Stimulated activated CD4-positive, alpha-beta T cell treated with anti-CD3 and anti-CD28 coated beads, Interleukin-15, amount 100 ng/mL, for 1 hour (primary cell): ENCODE measurements at places on chromosomes 3 and 15.

GRCh38 chr3:150925751-150926201, 20.5 kb upstream of the MINDY4B start:
- DNase-seq, result no peak

DNA sequence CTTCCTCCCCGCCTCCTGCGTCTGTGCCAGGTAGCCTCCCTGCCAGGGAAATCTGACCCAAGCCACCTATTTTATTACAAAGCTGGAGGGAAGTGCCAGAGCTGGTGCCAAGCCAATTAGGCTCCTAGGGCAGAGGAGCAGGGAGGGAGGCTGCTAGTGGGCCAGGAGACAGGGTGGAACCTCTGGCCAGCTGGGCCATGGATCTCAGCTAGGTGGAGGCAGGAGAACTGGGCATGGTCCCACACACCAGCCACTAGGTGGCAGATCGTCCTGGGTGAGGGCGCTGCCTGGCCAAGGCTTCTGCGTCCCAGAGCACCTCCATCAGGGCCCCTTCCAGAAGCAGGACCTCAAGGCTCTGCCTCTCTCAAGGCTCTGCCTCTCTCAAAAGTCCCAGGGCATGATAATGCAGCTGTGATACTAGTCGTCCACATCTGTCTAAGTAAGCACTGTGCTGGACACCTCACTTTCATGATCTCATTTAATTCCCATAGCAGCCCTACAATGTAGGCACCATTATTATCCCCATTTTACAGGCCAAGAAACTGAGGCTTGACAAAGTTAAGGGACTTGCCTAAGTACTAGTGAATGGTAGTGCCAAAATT, 4.5 kb upstream of the RFT1 start:
- DNase-seq, result peak; percentile 34

DNA sequence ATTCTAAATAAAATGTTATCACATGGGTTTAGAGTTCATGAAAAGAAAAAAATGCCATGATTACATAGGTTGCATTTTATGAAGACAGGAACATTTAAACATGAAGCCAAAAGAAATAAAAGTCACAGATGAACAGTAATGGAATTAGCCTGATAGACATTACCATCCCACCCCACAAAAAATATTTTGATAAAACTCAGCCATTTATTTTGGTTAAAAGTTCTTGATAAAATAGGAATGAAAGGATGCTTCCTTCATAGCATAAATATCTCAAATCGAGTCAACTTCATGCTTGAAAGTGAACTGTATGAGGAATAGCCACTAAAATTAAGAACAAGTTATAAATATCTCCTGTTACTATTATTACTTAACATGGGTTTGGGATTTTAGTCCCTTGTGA, 101.9 kb upstream of the TMC3 start:
- DNase-seq, result no peak

GRCh38 chr15:32717426-32718226, at the start of gene GREM1:
TSS of gene GREM1 (plus strand) at chr15:32718004. CDS start at chr15:32730691, 12,687 bp downstream.
- DNase-seq, result no peak

DNA sequence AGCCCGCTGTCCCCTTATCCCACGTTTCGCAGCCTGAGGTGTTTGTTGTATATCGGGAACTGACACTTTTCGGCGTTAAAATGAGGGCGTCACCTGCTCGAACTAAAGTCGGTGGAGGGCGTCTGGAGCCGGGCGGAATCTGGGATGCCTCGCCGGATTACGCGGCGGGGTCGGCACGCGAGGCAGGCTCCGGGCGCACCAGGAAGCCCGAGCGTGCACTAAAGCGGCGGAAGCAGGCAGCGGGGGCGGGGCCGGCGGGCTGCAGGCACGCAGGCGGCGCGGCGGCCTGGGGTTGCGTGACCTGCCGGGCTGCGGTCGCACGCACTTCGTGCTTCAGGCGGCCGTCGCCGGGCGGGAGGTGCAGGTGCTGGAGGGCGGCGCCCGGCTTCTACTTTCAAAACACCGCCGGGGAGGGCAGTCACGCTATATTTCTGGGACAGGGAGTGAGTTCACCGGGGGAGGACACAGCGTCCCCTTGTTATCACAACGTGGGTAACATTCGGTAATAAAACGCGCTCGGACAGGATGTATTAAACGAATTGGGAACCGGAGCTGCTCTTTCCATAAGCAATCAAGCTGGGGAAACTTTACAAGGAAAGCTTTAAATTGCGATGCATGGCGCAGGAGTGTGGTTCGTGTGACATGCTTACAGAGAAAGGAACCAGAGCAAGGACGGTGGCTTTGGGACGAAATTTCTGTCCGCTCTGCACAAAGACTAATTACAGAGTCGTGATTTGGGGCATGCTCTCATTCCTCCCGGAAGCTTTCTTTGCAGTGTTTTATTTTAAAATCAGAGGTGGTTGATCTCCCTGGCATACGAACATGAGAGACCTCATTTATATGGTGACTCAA, 9.1 kb upstream of the LEKR1 start:
- peak; percentile 87 for DNase-seq

DNA sequence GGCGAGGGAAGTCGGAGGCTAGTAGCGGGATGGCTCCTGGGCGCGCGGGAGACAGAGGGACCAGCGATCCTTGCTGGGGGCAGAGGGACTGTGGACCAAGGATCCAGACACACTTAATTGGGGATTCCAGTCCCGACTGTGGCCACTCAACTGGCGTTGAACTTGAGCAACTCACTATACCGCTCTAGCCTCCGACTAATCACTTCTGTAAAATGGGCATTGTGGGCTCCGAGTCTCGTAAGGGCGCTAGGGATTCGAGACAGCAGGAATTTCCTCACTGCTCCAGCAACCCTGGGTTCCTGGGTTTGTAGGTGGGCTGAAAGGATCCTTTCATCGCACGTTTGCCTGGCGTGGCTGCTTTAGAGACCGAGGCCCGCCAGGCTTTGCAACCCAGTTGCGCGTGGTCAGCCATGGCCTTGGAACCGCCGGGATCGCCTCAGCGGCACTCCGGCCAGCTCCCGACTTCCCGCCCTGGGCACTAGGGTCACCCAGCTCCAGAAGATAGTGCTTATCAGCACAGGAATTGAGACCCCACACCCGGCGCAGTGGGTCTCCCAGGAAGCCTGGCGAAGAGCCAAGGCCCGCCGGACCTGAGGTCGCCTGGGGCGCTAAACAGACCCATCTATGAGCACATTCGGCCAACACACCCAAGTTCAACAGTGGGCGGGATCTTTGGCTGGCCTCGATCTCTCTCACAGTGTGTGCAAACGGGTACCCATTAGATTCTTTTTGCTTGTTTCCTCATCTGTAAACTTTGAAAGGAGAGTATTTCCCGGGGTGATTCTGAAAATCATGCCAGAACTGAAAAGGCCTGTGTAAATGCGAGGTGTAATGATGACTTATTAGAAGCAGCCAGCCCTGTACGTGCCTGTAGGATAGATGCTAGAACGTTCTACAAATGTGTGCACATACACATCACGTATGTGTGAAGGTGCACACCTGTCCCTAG, 9.9 kb downstream of the FOXL2 start:
- DNase-seq, result no peak

GRCh38 chr3:32705232-32705631, 20.2 kb downstream of the CNOT10 start:
- no peak for DNase-seq

DNA sequence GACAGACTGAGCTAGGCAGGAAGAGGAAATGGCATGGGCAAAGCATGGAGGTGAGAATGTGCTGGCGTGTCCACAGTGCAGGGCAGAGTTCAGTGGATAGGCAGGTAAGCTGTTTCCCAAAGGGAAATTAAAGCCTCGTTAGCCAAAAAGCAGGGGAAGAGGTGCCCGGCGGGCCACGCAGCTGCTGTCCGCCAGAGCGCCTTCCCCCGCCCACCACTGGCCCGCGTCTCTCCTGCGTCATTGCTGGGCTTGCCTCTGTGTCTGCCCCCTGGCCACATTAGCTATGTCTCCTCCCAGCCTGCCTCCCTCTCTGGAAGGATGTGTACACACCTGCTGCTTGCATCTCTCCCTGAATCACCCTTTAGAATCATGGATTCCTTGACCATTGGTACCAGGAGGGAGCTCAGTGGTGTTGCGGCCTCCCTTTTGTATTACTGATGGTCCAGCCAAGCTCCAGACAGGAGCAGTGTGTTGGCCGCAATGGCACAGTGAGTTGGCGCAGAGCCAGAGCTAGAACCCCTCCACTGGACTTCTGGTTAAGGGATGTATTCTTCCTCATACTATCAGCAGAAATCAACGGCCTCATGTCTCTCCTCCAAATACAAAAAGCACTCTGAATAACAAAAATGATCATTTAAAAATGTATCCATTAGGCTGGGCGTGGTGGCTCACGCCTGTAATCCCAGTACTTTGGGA, 26.6 kb downstream of the SLC28A1 start:
- no peak for DNase-seq

GRCh38 chr3:15315003-15315402, 17.4 kb downstream of the SH3BP5 start:
- DNase-seq, result no peak

- DNase-seq, result no peak
Observed at GRCh38 chr3:119817583-119818363, 35.9 kb downstream of the NR1I2 start.

DNA sequence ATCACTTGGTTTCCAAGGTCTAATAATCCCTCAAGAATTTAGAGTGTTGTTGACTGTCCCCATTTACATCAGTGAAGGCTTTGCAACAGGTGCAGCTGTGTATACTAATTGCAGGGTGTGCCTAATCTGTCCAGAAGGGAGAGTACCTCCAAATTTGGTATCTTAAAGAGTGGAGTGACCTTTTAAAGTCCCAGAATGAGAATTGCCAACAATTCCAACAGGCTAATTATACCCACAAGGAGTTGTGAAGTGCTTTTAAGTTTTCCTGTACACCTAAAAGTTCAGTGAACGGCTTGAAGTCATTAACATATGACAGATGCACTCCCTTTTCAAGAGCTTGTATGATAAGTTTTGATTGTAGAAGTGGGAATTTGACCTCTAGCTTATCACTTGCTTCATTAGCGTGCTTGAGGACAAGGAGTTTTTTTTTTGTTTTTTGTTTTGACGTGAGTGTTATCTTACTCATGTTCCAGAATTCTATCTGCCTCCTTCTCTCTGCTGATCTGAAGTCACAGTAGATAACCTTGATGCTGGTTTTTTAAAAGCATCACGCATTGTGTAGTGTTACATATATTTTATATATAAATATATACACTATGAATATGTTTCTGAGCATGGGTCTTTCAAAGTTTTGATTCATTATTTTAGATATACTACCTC, 26.3 kb downstream of the CDIN1 start:
- DNase-seq, result no peak

DNA sequence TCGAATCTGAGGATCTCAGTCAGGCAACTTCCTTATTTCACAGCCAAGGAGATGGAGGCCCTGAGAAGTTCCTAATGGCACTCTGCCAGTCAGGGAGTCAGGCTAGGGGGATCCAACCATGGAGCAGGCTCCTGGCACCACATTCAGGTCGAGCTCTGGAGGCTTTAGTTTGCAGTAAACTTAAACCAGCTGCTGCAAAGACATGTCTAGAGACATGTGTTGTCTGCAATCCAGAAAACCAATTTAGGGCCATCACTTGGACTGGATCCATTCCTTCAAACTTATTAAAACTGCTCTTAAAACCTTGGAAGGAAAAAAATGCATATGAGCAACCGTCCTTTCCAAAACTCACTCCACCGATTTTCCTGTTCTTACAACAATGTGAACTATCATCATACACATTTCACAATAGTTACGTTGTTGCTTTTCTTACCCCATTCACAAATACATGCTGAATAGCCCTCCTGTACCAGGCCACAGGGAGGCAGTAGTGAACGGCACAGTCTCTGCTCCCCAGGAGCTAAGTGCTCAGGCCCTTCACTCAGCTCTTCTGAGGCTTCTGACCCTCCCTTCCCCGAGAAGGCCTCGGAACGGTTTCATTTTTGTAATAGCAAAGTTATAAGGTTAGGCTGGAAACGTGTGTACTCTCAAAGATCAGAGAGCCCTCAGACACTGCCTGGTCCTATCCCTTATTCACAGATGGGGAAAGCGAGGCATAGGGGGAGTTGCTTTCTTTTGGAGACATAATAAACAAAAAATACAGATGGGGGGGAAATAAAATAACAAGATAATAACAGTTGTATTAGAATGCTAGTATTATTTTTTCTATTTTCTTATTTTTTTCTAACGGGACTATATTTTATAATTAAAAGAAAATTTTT, 20.1 kb downstream of the RFT1 start:
- no peak for DNase-seq

- DNase-seq, result no peak
Observed at GRCh38 chr15:101033801-101034200, 114.6 kb downstream of the LRRK1 start.

- DNase-seq, result no peak
Observed at GRCh38 chr15:63244399-63244798, 33.0 kb upstream of the APH1B start.

DNA sequence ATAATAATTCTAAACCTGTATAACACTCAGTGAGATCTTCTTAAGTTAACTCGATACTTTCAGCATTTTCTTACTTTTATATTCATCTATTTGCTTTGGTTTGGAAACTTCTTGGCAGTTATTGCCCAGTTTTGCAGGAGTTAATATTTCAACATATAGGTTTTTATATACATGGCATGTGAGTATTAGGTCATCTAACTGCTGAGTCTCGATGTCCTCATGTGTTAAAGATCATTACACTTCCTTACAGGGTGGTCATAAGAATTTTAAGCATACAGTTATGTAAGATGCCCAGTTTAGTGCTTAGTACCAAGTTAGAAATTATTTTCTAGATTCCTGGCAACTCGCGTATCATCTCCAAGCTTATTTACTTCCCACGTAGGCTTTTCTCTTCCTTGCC, 62.9 kb downstream of the TMEM39A start:
- no peak for DNase-seq

DNA sequence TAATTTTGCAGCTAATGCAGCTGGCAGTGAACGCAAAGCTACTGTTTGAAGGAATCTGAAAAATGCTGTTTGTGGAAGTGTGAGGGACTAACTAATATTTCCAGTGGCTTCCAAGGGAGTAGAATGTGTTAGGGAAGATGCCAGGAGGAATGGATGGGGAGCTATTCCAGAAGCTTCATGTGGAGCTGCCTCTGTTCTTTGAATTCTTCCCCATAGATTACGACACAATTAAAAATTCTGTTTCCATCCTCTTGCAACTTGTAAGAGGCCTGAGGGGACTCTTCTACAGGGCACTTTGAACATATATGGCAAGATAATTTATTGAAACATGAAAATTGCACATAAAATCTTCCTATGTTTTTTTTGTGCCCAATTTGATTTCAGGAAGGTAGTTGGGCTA, 74.3 kb upstream of the CTXND1 start:
- no peak for DNase-seq

DNA sequence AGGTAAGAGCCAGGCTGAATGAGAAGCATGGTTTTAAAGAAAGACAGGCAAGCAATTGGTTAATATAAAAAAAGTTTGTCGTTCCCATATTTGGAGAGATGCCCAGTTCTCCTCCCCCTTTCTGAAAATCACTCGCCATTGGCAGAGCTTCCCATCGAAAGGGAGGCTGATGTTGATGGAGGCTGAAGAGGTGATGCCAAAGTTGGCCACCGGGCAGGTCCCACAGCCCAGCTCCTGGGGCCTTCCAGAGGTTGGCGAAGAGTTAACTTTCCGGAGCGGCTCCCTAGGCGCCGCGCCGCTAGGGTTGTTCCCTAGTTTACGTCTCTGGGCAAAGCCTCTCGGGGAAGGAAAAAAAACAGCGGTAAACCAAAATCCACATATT, 793 bp downstream of the PCOLCE2 start:
- DNase-seq, result no peak

- DNase-seq, result no peak
Observed at GRCh38 chr3:194330579-194330978, 20.5 kb downstream of the CPN2 start.

- DNase-seq, result no peak
Observed at GRCh38 chr15:69135499-69135898, 24.9 kb upstream of the GLCE start.

- no peak for DNase-seq
Observed at GRCh38 chr3:14374444-14374883, 27.9 kb upstream of the SLC6A6 start.

GRCh38 chr15:68228143-68228970, 1.2 kb downstream of the CLN6 start:
- DNase-seq, result no peak
